ENCODE measurements at places on chromosomes 7 and 10.

- DNase-seq: no peak
These were observed 3.1 kb upstream of the NKX2-3 start for GRCh38 chr10:99529591-99530107.

- DNase-seq: no peak
These were observed 8.4 kb upstream of the SCART1 start for GRCh38 chr10:133445268-133445732.

DNA sequence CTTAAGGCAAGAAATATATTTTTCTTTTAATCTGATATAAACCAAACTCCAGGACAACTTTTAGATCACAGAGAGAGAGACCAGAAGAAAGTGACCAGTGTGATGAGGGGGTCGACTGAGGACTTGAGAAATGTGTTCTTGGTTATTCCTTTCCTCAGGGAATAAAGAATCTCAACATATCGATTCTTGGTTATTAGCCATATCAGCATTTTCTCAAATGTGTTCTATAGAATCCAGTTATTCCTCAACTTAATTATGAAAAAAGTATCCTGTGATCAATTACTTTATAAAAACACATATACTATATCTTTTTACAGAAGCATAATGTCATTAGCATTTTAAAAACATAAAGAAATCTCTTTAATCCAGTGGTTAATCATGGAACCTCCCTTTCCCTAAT, 222.1 kb upstream of the FAM3C start:
- no peak for DNase-seq

- no peak for DNase-seq
These were observed 684 bp upstream of the ATXN7L1 start for GRCh38 chr7:105876964-105877601.

DNA sequence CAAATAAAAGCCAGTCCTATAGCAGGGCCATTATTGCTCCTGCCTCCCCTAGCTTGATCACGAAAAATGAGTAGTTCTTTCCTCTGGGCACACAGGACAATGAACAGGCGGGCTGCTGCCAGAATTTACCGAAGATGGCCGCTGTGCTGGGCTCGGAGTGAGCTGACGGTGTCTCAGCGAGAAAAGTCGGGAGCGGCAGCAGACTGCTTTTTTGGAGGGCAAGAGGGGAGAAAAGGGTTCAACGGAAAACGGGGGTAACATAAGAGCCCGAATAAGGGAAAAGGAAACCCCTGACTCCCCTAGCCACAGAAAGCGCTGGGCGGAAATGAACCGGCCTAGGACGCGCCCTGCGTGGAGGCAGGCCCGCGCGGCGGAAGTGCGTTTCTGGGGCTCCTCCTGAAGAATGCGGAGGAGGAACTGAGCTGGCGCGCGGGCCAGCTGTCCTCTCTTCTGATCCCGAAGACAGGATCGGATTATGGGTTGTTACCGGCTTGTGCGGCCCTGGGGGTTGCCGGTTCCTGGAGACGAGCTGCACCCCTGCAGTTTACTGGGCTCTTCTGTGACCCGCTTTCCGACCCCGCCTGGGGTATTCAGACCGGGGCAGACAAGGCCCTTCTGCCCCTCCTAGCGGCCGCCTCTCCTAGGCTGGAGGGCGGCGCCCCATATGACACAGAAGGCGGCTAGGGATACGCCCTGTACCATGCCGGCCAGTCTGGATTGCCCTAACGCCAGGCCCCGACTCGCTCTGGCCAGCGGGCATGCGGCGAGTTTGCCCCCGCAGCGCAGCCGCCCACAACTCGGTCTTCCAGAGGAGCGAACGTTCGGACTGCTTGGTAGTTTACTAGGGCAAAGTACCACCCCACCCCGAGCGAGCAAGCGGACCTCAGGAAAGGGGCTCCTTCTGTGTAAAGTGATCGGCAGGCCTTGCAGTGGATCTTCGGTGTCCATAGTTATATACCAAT, 30.1 kb upstream of the KMT2E start:
- peak; percentile 79 for DNase-seq

GRCh38 chr7:158650821-158651225, 53.8 kb downstream of the NCAPG2 start:
- DNase-seq: no peak

DNA sequence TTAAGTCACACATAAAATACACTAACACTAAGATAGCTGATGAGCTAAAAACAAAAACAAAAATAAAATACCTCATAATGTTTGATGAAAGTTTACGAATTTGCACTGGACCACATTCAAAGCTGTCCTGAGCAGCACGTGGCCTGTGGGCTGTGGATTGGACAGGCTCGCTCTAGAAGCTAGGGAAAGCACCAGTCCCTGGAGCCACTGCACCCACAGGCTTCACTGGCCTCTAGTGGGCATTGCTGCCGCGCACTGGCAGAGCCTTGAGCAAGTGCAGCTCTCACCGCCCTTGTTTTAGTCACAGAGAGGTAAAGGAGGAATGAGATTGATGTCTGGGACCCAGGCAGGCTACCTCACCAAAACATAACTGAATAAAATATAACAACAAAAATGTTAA, 67.6 kb downstream of the PAX2 start:
- DNase-seq: no peak

DNA sequence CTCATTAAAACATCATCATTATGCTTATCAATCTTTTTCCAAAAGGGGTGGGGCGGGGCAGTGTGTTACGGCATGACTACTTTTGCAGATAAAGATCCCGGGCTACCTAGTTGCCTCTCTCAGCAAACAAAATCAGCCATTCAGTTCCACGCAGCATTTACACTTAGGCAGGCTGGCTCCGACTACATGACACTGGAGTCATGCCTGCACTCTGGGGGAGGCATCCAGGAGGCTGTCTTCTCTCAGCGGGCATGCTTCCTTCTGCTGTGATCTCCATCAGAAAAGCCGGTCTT, 193.9 kb upstream of the TCF7L2 start:
- no peak for DNase-seq

DNA sequence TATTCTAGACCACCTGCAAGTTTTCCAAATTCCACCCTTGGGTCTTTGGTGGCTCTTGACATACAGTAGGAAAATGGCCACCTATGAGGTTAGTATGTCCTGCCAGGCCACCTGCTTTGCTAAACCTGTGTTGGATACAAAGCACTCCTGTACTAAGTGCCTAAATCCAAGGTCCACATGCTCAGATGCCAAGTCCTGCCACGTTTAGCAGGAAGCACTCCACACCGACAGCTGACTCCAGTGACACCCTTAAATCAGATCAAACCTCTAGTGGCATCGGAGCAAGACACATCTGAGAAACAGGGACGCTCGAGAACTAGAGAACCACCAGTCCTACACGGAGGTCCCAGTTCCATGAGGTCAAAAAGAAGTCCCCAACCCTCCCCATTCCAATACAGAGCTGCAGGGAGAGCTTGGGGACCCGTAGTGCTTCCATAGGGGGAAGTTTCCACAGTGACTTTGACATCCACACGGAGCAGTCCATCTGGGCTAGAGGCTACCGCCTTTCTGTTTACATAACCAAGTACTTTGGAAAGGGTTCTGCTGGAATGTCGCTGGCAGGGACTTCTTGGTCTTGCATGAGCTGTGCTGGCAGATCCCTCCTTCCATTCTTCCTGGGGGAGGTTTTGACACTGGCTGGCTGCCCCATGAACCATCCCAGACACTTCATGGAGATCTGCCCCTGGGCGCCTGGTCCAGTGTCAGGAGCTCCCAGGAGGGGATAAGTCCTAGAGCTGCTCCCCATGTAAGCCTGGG, 290.6 kb downstream of the PRPF18 start:
- DNase-seq: no peak

- DNase-seq: no peak
These were observed 240.4 kb downstream of the ABCA13 start for GRCh38 chr7:48411619-48412018.

DNA sequence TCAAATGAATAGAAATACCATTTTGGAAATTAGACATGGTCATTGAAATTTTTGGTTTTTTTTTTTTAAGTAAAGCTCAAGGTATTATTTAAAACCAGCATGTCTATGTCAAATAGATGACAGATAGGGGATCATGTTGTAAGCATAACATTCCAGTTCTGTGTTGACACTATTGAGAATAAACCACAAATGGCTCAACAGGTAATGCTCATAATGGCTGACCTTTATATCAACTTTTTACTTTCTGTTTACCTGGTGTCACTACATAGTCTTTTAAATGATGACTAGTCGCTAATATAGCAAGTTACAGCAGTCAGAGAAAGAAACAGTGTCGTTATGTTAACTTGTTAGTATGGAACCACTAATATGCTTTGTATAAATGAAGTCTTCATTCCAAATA, 616.0 kb downstream of the GATA3 start:
- DNase-seq: no peak

GRCh38 chr7:121479466-121479865, 83.4 kb upstream of the FAM3C start:
- DNase-seq: no peak

DNA sequence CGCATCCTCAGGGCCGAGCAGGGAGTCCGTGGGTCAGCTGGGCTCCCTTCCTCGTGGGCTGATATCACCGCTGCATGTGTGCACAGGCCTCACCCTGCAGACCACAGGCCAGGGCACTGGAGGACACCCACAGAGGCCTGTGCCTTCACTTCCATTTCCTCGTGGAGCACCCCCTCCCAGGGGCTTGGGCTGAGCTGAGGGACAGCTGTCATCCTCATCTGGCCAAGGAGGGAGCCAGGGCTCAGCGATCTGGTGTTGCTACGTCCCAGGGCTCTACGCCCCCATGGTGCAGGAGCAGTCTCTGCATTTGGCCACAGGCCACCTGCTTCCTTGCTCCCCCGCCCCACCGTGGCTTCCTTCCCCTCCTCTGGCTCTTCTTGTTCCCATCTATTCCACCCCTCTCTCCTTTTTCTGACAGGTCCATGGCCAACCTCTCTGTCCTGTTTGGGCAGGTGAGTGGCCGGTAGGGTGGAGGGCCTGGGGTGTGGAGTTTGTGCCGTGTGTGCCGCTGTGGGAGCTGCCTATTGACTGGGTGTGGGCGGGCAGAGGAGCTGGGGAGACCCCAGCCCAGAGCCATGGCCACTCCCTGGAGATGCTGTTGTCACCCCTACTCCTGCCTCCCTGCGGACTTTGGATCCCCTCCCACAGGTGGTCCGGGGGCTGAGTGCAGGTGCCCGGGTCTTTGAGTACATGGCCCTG, 8.3 kb upstream of the ASIC3 start:
- DNase-seq: no peak

DNA sequence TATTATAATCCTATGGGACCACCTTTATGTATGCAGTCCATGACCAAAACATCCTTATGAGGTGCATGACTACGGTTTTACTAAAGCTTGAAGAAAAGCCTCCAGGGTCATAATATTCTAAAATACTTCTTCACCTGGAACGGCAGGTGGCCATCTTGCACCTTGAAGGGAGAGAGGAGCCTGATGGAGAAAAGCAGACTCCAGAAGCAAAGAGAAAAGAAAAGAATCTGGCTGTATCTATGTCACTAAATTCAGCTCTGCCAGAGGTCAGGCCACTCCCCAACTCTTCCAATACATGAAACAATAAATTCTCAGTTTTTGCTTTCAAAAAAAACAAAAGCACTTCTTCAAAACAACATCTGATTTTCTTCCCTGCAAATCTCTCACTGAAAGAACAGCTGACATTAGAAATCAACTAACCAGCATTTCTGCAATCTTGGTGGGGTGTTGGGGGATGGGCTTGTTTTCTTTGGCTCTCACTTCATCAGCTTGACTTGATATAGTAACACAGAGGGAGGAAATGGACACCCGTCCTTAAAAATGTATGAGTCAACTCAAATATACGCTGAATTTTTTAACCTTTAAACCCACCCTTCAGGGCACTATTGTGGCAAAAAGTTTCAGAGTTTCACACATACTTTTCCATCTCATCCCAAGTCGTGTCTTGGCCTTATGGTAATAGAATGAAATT, 21.7 kb downstream of the HIBADH start:
- no peak for DNase-seq

GRCh38 chr10:67843284-67843683, 5.3 kb upstream of the DNAJC12 start:
- no peak for DNase-seq

DNA sequence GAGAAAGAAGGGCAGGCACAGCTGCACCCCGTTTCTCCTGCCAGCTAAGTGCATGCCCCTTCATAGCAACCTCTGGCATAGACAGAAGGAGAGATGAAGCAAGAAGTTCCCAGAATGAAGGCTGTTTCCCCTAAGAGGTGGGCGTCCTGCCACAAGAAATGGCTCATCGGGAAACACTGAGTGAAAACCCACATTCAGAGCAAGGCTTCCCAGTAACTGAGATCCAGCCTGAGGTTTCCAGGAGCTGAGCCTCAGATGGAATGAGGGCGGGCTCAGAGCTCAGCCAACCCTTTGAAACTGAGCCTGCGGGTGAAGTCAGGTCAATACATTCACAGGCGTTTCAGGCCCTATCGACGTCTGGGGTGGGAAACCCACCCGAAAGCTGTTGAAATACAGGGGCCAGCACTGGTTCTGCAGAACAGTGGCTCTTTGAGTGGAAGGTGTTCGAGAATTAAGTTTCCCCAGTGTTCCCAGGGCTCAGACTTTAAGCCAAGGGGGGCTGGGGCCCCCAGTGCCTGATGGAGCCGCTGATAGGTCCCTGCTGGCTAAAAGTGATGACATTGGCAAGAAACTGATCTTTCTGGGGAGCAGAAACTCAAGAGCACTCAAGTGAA, 510.2 kb downstream of the RPS24 start:
- DNase-seq: no peak
